Neural crest cell (in vitro differentiated cells): ENCODE measurements at places on chromosomes 6 and 20.

- no peak for DNase-seq
These were observed 881 bp upstream of the AIG1 start for GRCh38 chr6:143059663-143060353.

DNA sequence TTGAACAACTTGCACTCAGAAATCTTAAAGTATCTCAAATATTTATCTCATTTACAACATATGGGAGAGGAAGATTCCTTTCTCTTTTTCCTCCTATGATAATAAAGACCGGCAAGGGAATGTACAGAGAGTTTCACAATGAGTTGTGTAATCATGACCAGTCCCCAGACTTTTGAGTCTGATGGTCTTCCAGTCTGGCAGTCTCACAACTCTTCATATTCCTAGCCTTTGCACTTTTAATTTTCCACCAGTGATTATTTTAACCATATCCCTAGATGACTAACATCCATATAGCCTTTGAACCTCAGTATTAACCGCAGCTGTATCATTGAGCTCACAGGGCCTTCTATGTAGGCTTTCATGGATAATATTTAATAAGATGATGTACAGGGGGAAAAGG is 278.5 kb downstream of the KHDC1L start:
- no peak for DNase-seq

GRCh38 chr6:27161946-27162603 is 85.4 kb upstream of the PRSS16 start:
- DNase-seq: no peak

DNA sequence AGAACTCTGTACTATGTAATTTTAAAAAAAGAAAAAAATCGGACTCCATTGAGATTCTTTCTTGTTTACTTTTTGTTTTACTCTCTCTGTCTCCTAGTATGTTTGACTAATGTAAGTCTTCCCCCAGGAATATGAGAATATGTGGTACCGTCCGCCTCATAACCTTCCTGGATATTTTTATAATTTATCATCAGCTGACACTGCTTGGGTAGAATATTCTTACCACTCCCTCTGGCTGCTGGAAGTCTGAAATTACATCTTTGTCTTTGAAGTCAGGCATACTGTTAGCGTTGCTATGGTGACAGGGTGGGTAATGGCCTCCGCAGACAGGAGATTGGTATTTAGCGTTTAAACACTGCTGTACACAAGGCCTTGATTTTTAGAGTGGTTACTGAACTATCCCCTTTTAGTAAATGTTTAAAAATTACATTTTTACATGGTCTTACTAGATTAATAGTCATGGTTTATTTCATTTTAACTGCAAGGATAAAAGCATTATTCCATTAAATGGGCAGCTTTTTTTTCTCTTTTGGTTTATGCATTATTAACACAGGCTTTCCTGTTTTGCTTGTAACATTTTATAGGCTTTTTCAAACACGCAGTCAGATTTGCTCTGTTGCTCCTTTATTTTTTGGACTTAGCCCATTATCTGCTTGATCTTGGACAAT is 176.4 kb downstream of the ARID1B start:
- DNase-seq: peak; percentile 32

DNA sequence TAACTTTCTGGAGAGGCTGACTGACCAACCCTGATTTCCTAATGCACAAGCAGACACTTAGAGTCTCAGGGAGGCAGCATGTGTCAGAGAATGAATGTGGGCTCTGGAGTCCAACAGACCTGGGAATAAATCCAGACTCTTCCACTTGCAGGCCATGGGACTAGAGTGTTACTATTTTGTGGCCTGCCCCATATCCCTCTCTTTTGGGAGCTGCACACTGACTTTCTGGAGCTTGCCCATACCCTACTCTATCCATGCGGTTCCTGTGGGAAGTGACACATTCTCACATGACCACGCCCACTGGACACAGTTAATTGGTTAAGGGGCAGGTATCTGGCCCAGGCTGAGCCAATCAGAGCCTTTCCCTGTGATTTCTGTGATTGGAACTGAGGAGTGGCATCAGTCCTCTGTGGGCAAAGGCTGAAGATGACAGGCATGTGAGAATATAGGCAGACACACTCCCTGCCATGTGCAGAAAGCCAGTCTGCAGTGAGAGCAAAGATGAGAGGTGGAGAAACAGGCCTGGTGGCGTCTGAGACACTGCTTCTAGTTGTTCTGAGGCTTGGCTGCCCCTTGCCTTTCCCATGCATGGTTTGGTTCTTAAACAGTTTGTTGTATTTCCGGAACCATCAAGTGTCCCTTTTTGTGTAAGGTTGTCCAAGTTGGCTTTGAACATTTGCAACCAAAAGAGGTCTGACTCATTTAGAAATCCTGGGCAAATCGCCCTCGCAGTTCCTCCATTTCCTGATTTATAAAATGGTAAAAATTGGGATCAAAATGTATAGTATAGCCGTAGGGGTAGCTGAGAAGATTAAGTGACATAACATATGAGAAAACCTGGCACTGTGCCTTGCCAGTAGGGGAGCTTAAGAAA is 125.6 kb downstream of the CDC5L start:
- no peak for DNase-seq

- DNase-seq: no peak
These were observed 176.6 kb downstream of the SLC35F1 start for GRCh38 chr6:118083711-118084110.
